Myocyte (in vitro differentiated cells): ENCODE measurements at places on chromosomes 2 and 18.

- DNase-seq = no peak
Observed at GRCh38 chr2:36792951-36793350, 96.4 kb downstream of the VIT start.

DNA sequence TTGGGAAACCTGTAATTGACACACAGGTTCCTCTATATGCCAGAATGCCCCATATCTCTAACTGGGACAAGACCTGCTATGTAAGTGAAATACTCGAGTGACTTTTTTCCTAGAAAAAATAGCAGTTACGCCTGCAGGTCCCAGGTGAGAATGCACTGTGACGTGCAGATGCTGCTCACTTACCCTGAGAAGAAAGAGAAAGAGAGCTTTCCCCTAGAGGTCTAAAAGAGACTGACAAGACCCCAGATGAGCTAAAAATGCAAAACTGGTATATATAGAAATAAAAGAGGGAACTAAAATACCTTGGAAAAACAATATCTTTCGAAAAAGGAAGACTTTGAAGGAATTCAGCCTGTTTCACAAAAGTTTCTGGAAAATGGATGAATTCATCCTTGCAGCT, 383.0 kb upstream of the DCC start:
- DNase-seq = no peak

GRCh38 chr2:15965564-15966019, 25.2 kb downstream of the MYCN start:
- no peak for DNase-seq

DNA sequence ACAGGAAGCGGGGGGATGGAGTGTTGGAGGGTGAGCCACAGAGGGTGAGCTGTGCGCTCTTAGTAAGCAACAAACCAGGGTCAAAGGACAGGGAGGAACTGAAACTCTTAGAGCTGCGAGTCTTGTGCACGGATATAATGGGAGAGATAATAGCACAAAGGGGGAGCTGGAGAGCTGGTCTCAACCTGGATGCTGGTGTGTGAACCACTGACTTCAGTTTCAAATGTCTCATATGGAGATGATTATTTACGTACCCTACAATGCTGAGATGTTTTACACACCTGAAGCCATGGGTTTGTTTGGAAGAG, 35.9 kb downstream of the PTGR3 start:
- DNase-seq = peak; percentile 3

DNA sequence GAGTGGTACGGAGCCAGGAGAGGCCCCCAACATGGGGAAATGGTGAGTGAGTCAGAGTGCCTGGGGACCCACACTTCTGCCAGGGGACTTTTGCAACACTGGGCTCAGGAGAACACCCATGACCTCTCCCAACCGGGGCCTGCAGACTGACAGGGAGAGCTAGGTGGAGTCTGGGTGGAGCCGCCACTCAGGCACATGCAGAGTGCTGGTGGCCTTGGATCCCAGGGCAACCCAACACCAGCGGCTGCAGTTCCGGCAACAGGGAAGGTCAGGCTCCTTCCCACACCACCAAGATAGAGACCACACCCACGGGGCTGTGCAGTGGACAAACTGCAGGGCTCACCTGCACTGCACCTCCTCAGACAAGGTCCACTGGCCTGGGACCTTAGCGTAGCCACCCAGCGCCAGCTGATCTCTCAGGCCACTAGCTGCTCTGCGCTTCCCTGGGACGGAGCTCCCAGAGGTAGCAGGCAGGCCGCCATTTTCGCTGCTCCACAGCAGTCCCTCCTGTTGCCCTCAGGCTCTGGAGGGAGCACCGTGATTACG, 99.0 kb downstream of the EFEMP1 start:
- DNase-seq = no peak

DNA sequence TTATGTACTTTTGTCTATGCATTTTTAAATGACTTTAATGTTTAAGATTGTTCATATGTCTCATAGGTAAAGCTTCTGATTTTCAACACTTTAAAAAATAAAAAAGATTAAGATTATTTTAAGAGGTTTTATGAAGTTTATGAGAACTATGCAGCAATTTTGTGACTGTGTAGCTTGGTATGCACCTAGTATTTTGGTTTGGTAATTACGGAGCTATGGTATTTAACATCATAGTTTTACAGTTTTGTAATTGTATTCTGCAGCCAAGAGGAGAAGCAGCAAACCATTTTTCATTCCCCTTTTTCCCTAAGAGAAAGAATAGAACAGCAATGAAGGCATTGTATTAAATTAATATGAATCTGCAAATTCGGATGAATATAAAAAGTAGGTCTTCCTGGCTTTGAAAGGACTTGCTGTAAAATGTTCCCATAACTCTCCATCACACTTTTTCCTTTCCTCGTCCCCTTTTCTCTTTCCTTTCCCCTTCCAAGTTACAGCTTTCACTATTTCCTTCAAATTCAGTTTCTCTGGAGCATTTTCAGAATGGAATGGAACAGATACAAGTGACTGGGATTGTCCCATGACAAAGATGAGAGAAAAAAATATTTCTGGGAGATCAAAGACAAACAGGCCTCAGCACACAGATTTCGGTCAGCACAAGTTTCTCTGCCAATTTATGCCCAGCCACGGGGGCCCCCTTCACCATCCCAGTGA, 26.1 kb upstream of the PIEZO2 start:
- peak; percentile 20 for DNase-seq

- no peak for DNase-seq
Observed at GRCh38 chr18:13265911-13266217, 47.3 kb downstream of the LDLRAD4 start.

DNA sequence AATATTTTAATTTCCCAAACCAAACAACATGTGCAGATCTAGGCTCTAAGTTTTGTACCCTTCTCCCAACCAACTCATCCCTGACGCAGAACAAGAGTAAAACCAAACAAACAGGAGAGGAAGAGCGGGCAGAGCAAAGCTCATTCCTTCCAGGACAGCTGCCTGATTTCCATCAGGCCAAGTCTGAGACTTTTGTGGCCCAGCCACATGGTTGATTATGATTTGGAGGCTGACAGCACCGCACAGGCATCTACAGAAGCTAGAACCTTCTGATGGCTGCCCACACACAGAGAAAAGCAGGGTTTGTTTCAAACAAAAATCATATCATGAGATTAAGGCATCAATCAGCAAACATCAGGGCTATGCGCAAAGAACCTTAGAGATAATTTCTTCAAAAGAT, 262.6 kb downstream of the TNS1 start:
- DNase-seq = peak; percentile 87

DNA sequence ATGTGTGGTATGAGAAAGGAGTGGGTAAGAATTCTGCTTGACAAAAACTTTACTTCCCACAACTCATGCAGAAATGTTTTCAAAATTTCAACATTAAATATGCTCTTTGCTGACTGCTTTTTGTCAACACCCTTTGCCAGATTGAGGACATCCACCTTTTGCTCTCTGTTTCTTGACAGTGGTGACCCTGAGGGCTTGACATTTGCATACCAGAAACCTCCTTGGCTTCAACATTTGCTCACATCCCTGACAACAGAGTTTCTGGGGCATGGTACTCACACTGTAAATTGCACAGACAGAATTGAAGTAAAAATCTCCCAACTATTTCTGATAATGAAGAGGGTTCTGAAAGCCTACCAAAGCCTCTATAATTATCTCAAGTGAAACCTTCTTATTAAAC, 95.7 kb downstream of the RND3 start:
- DNase-seq = no peak

DNA sequence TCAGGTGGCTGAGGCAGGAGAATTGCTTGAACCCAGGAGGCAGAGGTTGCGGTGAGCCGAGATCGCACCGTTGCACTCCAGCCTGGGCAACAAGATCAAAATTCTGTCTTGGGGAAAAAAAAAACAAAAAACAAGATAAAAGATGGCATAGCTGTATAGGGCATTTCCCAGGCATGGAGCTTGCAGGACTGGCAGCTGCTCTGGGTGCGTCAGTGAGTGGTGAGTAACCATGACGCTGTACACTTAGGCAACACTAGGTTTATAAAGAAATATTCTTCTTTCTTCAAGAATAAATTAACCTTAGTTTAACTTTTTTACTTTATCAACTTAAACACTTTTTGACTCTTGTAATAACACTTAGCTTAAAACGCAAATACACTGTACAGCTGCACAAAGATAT, 15.4 kb downstream of the TGOLN2 start:
- peak; percentile 80 for DNase-seq

GRCh38 chr2:83572400-83572799, 886.7 kb downstream of the SUCLG1 start:
- DNase-seq = no peak

- no peak for DNase-seq
Observed at GRCh38 chr2:45533771-45534170, 77.3 kb downstream of the SRBD1 start.

- no peak for DNase-seq
Observed at GRCh38 chr2:68969736-68970490, 4.5 kb upstream of the GKN1 start.

DNA sequence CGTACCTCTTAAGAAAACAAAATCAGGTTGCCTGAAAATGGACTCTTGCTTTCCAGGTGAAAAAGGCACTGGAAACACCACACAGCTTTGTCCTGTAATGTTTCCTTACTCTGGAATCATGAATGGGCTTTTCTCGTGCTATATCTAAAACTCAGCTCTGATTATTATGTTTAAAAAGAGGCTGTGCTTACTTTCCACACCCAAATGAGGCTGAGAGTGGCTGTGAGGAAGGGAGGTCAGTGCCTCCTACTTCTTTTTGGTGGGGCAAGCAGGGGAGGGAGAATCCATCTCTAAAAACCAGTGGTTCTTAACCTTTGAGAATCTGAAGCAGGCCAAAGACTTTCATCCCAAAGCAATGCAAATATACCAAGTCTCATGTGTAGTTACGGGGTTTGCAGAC, 148.6 kb downstream of the FAM210A start:
- DNase-seq = no peak

GRCh38 chr2:113370030-113370429, 67.5 kb upstream of the ZNG1B start:
- DNase-seq = no peak

- no peak for DNase-seq
Observed at GRCh38 chr2:108244667-108245414, 5.1 kb downstream of the SULT1C3 start.

- DNase-seq = no peak
Observed at GRCh38 chr2:141311430-141311829, 819.4 kb downstream of the LRP1B start.

GRCh38 chr18:58234359-58234741, 190.3 kb downstream of the NEDD4L start:
- DNase-seq = no peak

- peak; percentile 45 for DNase-seq
Observed at GRCh38 chr2:172234716-172235691, 132.3 kb upstream of the DLX2 start.

DNA sequence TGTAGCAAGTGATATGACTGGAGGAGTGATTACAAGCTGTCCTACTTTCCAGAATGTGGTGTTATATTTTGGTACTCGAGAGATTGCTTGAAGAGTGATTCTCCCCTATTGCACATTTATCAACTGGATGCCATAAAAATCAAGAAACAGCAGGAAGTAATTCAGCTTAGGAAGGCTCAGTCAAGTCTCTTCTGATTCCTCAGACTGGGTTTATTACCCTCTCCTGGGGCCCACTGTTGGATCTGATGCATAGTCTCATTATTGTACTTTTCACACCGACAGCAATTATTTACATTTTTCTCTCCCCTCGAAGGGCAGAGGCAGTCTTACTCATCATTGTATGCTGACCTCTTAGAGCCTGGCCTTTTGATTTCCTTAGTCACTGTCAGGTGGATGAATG, 9.3 kb downstream of the NOSTRIN start:
- no peak for DNase-seq

- no peak for DNase-seq
Observed at GRCh38 chr2:172927641-172928357, 147.8 kb upstream of the MAP3K20 start.

DNA sequence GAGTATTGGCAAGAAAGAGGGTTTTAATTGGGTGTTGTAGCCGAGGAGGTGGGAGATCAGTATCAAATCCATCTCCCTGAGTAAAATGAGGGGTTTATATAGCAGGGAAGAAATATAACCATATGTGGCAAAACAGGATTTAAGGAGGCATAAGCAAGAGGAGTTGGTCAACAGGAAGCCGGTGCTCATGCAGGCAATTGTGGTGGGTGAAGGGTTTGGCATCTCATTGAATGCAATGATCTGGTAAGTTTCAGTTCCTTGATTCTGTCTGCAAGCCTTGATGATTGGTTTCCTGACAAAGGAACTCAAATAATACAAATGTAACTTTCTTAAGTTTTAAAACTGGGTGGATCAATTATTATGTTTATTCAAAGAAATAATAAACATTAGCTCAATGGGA, 564.4 kb upstream of the LINC00305 start:
- DNase-seq = no peak

- no peak for DNase-seq
Observed at GRCh38 chr18:13745696-13746095, 19.2 kb downstream of the RNMT start.

GRCh38 chr2:170971071-170971470, 42.0 kb downstream of the GORASP2 start:
- no peak for DNase-seq

DNA sequence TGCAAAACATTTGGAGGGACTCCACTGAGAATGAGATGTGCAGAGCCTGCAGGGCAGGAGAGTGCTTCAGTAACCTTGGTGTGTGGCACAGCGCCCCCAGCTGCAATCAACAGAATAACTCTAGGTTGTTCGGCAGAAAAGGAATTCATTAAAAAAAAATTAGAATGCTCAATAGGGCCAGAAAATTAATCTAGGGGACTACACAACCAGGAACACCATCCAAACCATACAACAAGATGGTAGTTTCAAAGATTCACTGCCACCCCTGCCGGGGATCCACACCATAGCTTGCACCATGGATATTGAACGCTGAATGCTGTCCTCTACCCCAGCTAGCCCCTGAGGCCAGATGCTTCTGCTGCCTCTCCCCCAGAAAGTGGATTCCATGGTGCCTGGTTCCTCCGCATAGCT, 50.1 kb downstream of the THUMPD2 start:
- DNase-seq = no peak

- peak; percentile 47 for DNase-seq
Observed at GRCh38 chr2:119823734-119824334, 64.1 kb downstream of the PTPN4 start.

DNA sequence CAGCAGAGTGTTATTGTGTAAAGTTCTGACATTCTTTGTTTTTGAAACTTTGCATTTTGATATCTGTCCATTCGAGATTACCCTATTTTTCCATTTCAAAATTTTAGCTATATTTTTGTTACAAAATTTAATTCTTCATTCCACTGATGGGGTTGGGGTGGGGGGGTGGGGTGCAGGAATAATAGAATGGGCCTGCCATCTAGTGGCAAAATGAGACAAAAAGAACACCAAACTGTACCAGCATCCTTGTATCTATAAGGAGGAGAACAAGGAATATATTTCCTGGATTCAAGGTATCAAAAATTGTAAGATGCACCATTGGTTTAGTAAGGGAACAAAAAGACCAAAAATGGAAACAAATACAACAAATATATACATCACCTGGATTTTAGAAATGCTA, 27.9 kb upstream of the TTR start:
- DNase-seq = no peak

- no peak for DNase-seq
Observed at GRCh38 chr18:5853253-5853652, 42.1 kb downstream of the TMEM200C start.

- no peak for DNase-seq
Observed at GRCh38 chr2:217559084-217559483, 443.7 kb downstream of the TNS1 start.
